Glutamatergic neuron (in vitro differentiated cells): ENCODE measurements at places on chromosomes 6 and 20.

- no peak for DNase-seq
Measured at GRCh38 chr6:36098920-36099647, 31.2 kb upstream of the MAPK13 start.

DNA sequence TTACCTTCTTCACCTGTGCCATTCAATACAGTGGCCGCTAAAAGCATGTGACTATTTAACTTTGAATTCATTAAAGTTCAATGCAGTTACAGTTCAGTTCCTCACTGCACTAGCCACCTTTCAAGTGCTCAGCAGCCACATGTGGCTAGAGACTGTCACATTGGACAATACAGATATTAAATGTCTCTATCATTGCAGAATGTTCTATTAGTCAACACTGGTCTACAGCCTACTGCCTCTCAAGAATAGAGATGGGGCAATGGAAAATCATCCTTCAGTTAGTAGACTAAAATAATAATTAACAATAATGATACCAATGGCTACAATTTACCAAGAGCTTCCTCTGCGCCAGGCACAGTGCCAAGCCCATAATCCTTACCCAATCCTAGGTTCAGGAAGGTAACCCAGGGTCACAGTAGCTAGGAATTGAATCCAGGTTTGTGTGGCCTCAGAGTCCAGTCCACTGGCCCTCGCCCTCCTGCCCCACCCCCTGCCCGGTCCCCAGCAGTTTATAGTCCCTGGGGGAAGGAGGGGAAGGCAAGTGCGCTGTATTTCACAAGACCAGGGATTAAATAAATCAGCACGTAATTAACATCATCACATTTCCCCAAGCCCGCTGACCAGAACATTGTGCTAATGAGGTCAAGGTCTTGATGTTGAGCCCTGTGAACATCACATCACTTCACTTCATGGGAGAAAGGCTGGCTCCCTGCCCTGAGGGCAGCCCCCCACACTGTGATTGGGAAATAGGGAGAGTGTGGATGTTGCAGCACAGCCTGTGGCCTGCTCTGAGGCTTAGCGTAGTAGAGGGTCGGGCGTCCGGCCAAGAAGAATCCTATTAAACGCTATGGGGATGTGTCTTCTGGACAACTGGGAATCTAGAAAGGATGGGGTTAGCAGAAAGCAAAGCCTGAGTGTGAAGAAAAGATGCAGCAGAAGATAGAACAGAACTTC, 147.2 kb downstream of the VEGFA start:
- DNase-seq: no peak

- no peak for DNase-seq
Measured at GRCh38 chr6:132820629-132821381, 6.4 kb downstream of the RPS12 start.

DNA sequence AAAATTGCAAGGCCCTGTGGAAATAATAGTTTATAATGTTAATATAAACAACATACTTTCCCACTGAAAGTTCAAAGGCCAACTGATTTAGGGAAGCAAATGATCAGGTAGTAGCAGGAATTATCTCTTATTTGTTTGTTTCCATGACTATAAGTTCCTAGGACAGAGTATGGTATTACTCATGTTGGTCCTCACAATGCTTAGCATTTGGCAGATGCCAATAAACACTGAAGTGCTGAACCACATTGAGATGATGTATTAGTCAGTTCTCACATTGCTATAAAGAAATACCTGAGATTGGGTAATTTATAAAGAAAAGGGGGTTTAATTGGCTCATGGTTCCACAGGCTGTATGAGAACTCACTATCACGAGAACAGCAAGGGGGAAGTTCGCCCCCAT, 129.6 kb upstream of the NUP153 start:
- DNase-seq: no peak

GRCh38 chr6:868201-868600, 175.3 kb upstream of the EXOC2 start:
- DNase-seq: no peak

- no peak for DNase-seq
Measured at GRCh38 chr6:10205120-10205519, 209.8 kb downstream of the TFAP2A start.

DNA sequence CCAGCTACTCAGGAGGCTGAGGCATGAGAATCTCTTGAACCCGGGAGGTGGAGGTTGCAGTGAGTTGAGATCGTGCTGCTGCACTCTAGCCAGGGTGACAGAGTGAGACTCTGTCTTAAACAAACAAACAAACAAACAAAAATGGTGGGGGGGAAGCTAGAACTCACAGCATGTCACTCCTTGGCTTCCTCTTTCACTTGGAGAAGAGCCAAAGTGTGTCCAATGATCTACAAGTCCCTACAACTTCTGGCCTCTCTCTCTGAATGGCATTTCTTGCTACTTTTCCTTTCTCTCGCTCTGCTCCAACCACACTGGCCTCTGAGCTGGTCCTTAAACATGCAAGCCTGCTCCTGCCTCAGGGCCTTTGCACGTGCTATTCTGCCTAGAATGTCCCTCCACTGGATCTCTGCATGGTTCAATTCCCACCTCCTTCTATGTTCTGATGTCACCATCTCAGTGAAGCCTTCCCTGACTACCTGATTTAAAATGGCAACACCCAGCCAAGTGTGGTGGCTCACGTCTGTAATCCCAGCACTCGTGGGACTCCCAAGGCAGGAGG, 8.1 kb downstream of the TLDC2 start:
- no peak for DNase-seq

GRCh38 chr6:159104931-159105330, 60.1 kb upstream of the TAGAP start:
- DNase-seq: no peak
